ENCODE measurements at places on chromosomes 2 and 18.

DNA sequence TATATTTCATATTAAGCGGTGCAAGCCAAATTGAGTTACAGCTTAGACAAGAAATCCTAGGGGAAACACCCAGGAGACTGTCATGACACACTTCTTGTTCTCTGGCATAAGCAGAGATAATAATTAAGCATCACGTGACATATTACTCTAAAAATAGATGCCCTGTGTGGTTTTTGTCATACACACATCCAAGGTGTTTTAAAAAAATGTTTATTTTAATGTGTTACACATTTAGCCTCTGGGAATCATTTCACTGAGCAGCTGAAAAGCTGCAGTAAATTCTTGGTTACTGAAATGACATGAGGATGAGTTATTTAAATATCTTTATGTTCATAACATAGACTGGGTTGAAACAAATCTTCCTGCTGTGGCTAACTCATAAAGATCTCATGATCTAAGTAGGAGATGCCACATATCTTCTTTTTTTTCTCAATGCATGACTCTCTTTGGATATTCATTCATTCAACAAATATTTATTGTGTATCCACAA, 38.0 kb upstream of the ERMN start:
- no peak for DNase-seq

DNA sequence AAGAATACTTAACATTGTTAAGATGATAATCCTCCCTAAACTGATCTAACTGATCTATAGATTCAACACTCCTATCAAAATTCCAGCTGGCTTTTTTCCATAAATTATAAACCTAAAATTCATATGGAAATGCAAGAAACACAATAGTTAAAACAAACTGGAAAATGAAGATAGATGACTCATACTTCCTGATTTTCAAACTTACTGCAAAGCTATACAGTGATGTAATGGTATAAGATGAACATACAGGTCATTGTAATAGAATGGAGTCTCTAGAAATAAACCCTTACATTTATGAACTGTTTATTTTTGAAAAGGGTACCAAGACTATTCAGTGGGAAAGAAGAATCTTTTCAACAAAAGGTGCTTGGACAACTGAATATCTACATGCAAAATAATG, 32.3 kb downstream of the UBXN4 start:
- DNase-seq: no peak

DNA sequence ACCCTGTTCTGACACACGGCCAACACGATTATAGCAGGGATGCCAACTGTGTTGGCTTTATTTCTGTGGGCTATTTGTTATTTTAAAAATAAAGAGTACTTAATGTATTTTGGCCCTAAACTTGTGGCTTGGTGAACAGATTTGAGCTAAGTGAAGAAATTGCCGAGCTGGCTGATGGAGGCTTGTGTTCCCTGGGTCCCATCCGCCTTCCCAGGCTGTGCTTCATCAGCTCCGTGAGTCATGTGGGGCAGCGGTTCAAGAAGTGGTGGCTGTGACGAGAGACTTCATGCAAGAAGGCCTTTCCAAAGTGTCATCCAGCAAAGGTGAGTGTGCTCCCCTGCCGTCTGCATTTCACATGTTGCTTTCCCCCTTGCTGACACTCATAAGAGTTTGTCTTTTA, 73.6 kb upstream of the NCK2 start:
- no peak for DNase-seq

DNA sequence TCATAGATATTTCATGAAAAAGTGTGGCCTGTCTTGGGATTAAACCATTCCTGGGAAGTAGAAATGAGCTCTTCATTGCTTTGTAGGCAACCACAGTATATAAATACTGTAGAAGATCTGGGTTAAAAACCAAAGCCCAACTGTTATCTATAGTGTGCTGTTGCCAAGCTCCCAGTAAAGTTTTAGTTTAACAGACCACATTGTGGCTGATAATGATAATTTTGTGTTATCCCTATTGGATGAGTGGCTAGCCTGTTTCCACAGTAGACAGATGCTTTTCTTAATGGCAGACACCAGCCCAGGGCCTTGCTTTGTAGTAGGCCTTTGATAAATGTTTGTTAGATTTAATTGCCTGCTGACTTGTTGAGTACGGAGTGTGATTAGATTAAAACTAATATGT, 52.1 kb downstream of the FMNL2 start:
- no peak for DNase-seq

DNA sequence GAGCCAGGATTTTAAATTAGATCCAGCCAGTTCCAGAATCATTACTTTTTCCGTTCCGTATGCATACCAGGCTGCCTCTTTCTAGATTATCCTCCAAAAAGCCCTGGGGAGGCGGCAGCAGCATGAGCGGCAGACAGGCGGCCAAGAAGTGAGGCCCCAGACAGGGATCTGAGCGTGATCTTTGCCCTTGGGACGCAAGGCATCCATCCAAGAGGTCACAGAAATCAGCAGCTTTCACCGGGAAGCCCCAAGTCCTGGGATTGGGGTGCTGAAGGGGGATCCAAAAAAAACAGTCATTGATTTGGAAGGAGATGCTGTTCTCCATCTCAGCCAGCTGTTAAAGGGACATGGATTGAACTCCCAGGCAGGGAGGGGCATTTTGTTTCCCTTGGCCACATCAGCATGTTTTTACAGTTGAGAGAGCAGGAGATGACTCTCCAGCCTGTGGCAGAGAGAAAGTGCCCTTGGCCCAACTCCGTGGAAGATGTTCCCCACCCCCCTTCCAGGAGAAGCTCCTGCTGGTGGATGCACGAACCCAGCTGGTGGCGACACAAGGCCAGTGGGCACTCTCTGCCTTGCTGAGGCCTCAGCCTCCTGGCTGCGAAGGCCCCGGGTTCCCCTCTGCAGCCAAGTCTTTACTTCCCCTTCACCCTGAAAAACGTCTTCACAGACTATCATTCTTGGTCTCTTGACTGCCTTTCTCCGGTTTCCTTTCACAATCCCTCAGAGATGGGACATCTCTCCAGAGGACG, 265.6 kb downstream of the ANAPC1 start:
- no peak for DNase-seq

GRCh38 chr2:112121682-112122254, 16.4 kb upstream of the FBLN7 start:
- DNase-seq: no peak

- no peak for DNase-seq
Measured at GRCh38 chr2:86685351-86685750, 34.7 kb upstream of the RMND5A start.

GRCh38 chr2:54500404-54501205, 44.5 kb downstream of the SPTBN1 start:
- DNase-seq: no peak

- no peak for DNase-seq
Measured at GRCh38 chr2:58449286-58450010, 208.3 kb upstream of the FANCL start.

DNA sequence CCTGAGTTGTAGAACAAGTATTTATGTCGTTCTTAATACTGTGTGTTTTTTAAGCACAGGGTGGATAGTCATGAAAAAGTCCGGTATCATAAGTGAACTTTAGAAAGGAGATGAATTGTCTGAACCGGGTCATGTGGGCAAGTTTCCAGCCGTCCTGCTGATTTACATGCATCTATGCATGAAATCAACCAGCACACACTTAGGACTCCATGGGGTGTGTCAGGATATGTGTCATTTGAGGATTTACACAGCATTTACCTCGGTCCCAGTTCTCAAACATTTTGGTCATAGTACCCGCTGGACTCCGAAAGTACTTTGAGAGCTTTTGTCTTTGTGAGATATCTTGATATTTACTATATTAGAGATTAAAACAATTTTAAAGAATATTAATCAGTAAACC, 47.5 kb upstream of the TWSG1 start:
- no peak for DNase-seq

- DNase-seq: no peak
Measured at GRCh38 chr2:45681675-45682074, 30.2 kb downstream of the PRKCE start.

DNA sequence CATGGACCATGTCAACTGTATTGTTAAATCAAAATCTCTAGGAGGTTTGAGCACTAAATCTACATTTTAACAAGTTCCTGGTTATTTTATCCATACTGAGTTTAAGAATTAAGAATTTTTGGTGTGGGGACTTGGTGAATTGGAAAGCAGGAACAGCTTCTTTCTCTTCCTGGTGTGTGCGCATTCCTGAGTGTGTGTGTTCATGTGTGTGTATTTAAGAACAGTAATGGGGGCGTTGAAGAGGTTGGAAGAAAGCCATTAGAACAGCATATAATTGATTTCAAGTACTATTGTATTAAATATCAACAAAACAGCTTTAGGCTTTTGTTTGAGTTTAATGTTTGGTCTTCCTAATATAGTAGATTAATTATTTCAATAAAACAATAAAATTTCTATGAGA, 801.3 kb upstream of the ID2 start:
- no peak for DNase-seq

DNA sequence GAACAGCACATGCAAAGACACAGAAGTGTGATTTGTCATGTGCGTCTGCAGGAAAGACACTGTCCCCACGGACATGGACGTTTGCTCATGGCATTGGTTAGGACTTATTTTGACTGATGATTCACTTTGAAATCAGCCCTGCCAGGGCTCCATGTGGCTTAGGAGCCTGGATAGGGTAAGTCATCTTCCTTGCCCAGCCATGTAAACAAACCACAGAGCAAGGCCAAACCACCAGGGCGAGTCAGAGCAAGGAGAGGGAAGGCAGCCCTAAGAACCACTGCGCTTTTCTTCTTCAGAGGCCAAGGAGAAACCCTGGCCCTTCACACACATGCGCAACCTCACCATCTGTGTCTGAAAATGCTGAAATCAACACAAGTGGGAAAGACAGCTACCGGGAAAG, 88.8 kb downstream of the GFPT1 start:
- no peak for DNase-seq

GRCh38 chr18:58970943-58971790, 106.5 kb downstream of the ZNF532 start:
- no peak for DNase-seq

DNA sequence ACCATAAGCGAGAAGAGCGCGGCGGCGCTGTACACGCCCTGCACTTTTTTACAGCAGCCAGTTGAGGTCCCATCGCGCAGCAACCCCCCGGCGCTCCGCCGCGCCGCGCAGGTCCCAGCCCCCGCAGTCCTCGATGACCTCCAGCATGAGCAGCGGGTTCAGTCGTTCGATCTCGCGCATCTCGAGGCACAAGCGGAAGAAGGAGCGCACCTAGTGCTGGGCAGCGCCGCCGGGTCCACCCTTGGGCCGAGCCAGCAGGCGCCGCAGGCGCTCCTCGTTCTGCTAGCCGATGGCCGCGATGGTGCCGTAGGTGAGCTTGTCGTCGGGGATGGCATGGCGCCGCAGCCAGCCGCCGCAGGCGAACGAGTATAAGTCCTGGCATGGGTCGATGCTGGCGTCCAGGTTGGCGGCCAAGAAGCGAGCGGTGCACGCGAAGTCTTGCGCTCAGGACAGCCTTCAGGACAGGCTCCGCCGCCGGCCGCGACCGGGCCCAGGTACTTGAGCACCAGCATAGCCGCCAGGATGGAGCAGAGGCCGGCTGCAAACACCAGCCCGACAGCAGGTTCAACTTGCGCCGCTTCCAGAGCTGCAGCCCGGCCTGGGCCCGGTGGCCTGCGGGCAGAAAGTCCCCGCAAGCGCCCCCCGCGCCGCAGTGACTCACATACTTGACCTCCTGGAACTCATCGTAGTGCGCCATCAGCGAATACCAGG, 8.3 kb downstream of the ALPP start:
- no peak for DNase-seq

GRCh38 chr18:59873641-59874040, 26.2 kb upstream of the PMAIP1 start:
- no peak for DNase-seq

- no peak for DNase-seq
Measured at GRCh38 chr2:43435746-43436145, 160.1 kb downstream of the THADA start.

DNA sequence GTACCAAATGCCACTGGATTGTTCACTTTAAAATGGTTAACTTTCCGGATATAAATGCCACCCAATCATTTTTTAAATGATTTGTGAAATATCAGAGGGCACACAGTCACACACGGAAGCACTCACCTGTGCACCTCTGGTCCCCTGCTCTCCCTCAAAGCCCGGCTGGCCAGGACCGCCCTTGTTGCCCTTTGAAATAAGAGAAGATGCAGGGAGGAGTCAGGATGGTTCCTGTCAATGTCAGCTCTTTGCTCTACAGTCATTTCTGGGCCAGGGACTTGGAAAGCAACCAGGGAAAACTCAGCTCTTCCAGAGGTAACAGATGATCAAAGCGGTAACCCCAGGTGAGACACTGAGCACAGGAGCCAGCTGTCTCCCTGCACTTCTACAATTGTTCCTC, 60.7 kb downstream of the COL6A3 start:
- DNase-seq: no peak

- no peak for DNase-seq
Measured at GRCh38 chr2:191441496-191442214, 196.5 kb downstream of the MYO1B start.

- DNase-seq: no peak
Measured at GRCh38 chr2:85436836-85437487, 18.4 kb downstream of the SH2D6 start.

GRCh38 chr18:60247103-60247502, 125.5 kb downstream of the MC4R start:
- no peak for DNase-seq

DNA sequence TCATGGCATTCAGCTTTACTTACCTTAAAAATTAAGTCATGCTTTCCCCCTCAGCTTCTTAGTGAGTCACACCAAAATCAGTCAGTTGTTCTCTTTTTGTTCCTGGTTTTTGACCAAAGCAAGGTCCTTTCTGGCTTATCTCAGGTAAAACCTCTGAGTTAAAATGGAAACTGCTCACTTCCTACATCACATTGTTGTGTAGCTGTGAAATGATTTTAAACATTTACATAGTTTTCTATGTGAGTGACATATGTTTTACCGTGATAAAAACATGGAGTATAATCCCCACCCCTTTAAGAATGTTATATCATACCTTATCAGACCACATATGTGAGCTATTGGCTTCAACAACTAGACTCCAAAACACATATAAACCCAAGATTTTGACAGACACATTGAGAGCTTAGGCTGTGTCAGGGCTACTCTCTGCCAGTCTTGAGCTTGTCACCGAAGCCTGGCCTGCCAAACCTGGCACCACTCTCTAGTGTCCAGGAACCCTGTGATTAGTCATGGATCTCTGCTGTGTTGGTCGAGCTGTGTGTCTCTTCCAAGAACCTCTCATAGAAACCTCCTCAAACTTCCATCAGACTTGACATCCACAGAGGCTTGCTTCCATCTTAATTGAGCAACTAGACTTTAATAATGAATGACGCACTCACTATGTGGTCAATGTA, 294.5 kb upstream of the FBXO11 start:
- no peak for DNase-seq

DNA sequence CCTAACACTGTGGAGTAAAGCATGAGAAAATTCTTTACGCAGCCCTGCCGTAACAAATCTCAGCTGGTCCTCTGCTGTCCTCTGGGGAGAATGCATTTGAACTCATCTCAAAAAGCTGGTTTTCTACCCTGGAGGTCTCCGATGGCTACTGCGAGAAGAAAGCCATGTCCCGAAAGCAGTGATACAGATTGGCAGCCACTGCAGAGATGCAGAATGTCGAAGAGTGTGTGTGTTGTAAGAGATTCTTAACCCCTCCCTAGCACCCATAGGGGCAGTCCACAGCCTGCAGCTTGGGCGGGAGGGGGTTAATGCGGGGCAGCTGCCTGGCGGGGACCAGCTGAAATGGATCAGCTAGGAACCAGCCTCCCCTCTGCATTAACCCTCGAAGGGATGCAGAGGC, 235.9 kb downstream of the ZNF516 start:
- DNase-seq: no peak

All from stimulated activated CD8-positive, alpha-beta memory T cell treated with anti-CD3 and anti-CD28 coated beads, Interleukin-7, amount 100 ng/mL, for 24 hours (primary cell).